SJSA1 (cell line): ENCODE measurements at places on chromosomes 3 and 15. TPM values are rescaled to one million over a fixed set of nuclear protein-coding genes. Genes with fewer than 3 reads are reported as not detected.

DNA sequence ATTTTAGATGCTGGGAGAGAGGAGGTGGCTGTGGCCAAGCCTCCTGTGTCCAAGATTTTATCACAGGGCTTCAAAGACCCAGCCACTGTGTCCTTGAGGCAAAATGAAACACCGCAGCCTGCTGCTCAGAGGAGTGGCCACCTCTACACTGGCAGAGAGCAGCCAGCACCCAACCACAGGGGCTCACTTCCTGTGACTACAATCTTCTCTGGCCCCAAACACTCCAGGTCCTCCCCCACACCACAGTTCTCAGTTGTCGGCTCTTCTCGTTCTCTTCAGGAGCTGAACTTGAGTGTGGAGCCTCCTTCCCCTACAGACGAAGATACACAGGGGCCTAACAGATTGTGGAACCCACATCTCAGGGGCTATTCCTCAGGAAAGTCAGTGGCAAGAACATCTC is 45.6 kb downstream of the CDAN1 start:
- H3K36me3 ChIP-seq, result peaks cover 54% of the 10 kb centered on the region
- H3K4me3 ChIP-seq, result no peak overlapping the region
- no peaks in the 10 kb centered on the region for H3K4me1 ChIP-seq
- no peak overlapping the region for H3K27ac ChIP-seq

GRCh38 chr3:146469150-146470017 is at the start of gene PLSCR2:
Gene PLSCR2 (minus strand): TSS chr3:146469561. CDS start chr3:146459904, 9,657 bp downstream.
- DNase-seq, result no peak
- H3K4me1 ChIP-seq, result peaks cover 55% of the 10 kb centered on the region
- no peaks in the 10 kb centered on the region for H3K27me3 ChIP-seq
- H3K27ac ChIP-seq, result peak within 1 kb of the TSS; percentile 74

KNL1 gene
- 83.2 and 88.4 TPM in 2 replicates for total RNA-seq

CHRD gene
- 0.26 TPM in 1 of 2 replicates, not detected in the other for total RNA-seq

DNA sequence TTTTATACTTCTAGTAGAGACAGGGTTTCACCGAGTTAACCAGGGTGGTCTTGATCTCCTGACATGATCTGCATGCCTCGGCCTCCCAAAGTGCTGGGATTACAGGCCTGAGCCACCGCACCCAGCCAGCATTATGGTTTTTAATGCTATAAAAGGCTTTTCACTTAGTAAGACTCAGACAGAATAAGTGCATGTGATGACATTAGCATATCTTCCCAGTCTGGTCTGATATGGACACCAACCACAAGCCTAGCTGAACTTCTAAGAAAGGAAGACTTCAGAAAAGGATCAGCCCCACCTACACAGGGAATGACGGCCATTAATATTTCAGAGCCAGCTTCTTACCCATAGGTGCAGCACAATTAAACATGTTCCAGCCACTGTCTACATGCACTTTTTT is 27.0 kb downstream of the GRK7 start:
- no peaks in the 10 kb centered on the region for H3K4me1 ChIP-seq
- no peak overlapping the region for H3K4me3 ChIP-seq
- H3K27ac ChIP-seq, result no peak overlapping the region
- DNase-seq, result no peak
- no peaks in the 10 kb centered on the region for H3K27me3 ChIP-seq
- H3K36me3 ChIP-seq, result no peaks in the 10 kb centered on the region

TMEM40 gene
- not detected in 2 replicates for total RNA-seq

SNTN gene
- not detected in 2 replicates for total RNA-seq

SCN11A gene
- total RNA-seq, result not detected in 2 replicates

DNA sequence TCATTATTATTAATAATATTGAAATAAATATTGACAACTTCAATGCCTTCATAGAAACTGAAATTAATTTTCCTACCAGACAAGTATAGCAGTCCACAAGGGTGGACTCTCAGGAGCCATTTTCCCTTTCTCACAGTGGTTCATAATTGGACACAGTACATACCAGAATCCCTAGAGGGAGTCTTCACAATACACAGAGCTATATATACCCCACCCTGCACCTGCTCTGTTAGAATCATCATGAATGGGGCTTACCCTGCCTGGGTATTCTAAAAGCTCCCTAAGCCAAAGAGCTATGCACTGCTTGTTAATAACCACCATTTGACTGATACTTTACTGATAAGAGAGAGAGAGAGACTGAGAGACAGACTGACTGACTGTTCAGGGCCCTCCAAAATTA is 134.9 kb downstream of the FEZF2 start:
- no peak overlapping the region for H3K4me3 ChIP-seq
- no peak overlapping the region for H3K27ac ChIP-seq
- no peak for DNase-seq
- H3K27me3 ChIP-seq, result no peaks in the 10 kb centered on the region
- H3K36me3 ChIP-seq, result no peaks in the 10 kb centered on the region

GPR27 gene
- not detected in 2 replicates for total RNA-seq

GRCh38 chr3:157373783-157374182 is 62.9 kb upstream of the PTX3 start:
- H3K27me3 ChIP-seq, result no peaks in the 10 kb centered on the region
- no peak for DNase-seq
- peak overlapping the region; percentile 15; the same call in 1 of the 2 replicates for H3K27ac ChIP-seq
- H3K4me1 ChIP-seq, result peaks cover 22% of the 10 kb centered on the region
- no peaks in the 10 kb centered on the region for H3K36me3 ChIP-seq

- peaks cover 29% of the 10 kb centered on the region for H3K36me3 ChIP-seq
- DNase-seq, result no peak
- no peaks in the 10 kb centered on the region for H3K4me1 ChIP-seq
- no peaks in the 10 kb centered on the region for H3K27me3 ChIP-seq
- no peak overlapping the region for H3K4me3 ChIP-seq
These were observed 88.0 kb downstream of the CRTC3 start for GRCh38 chr15:90617668-90618097.

GRCh38 chr3:52830535-52831258 is at the start of gene ITIH4:
Gene ITIH4 (minus strand): TSS chr3:52830672. CDS start chr3:52830642, 30 bp downstream.
- H3K4me1 ChIP-seq, result peaks cover 20% of the 10 kb centered on the region
- H3K36me3 ChIP-seq, result no peaks in the 10 kb centered on the region
- H3K27ac ChIP-seq, result no peak within 1 kb of the TSS
- no peaks in the 10 kb centered on the region for H3K27me3 ChIP-seq
- no peak for DNase-seq

- H3K36me3 ChIP-seq, result no peaks in the 10 kb centered on the region
- H3K27me3 ChIP-seq, result no peaks in the 10 kb centered on the region
- no peak overlapping the region for H3K4me3 ChIP-seq
- DNase-seq, result no peak
These were observed 20.5 kb downstream of the CYP8B1 start for GRCh38 chr3:42855219-42855546.

DNA sequence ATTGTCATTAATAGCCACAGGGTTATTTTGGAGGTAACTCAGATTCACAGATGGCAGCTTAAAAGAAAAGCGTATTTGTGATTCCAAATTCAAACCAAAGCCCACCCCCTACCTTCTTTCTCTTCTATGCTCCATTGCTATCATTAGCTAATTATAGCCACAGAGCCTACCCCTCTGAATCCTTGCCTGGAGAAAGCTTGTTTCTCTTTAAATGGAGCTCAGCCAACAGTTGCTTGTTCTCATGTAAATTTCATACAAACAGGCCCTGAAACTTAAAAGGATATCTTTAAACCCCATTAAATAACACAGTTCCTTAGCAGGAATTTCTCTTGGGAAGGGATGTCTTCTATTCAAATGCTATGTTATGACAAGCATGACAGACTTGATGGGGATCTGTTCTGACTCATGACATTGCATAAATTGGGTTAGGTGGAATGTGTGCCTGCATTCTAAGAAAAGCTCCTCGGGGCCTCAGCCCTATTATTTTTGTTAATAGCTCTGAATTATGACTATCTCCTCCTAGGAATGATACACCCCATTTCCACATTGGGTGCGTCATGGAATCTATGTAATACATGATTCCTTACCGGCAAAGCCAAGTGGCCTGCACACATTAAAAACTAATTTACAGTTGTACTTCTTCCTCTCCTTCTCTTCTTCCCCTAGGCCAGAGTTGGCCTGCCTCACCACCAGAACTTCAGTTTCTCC is 265.8 kb downstream of the TAFA4 start:
- DNase-seq, result no peak
- no peak overlapping the region for H3K4me3 ChIP-seq
- no peak overlapping the region for H3K27ac ChIP-seq
- H3K27me3 ChIP-seq, result no peaks in the 10 kb centered on the region

APBA2 gene
- total RNA-seq, result 51.9 and 53.3 TPM in 2 replicates

DNA sequence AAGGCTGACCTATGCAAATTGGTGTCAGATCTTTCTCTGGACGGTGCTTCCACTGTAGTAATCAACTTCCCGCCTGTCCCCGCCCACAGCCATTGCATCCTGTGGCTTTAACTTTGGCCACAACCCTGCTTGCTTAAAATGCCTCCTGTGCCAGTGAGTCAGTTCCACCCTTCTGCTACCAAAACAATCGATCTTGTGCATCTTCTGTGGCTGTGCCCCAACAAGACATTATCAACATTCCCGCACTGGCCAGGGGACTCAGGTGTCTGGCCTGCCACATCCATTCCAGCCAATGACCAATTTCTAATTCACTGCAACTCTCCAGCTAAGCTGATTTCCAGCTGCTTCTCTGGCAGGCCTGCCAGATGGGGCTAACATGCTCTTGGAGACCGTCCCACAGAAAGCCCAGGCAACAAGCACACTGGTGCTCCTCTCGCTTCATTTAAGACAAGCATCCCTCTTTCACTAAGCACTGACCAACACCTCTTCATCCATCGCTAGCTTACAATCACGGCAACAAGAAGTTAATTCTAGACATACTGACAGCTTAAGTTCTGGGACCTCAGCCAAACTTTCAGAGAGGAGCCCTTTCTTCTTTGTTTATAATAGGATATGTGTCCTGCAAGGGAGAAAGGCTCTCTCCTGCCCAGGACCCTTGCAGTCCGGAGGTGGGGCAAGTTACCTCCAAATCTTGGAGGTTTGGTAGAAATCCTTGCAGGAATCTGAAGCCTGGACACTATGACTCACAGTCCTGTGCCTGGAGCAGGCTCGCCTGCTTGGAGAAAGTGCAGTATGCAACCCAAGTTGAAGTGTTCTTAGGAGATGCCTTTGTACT is 6.7 kb downstream of the CA12 start:
- H3K4me3 ChIP-seq, result no peak overlapping the region
- peaks cover 42% of the 10 kb centered on the region for H3K4me1 ChIP-seq
- H3K36me3 ChIP-seq, result no peaks in the 10 kb centered on the region
- peak; percentile 59 for DNase-seq
- H3K27me3 ChIP-seq, result no peaks in the 10 kb centered on the region
- H3K27ac ChIP-seq, result no peak overlapping the region

PCOLCE2 gene
- total RNA-seq, result 0.26 TPM in 1 of 2 replicates, not detected in the other

GRCh38 chr3:74200952-74201351 is 413.5 kb downstream of the CNTN3 start:
- H3K27ac ChIP-seq, result no peak overlapping the region
- H3K27me3 ChIP-seq, result no peaks in the 10 kb centered on the region
- H3K4me3 ChIP-seq, result no peak overlapping the region
- H3K36me3 ChIP-seq, result no peaks in the 10 kb centered on the region
- no peak for DNase-seq
- H3K4me1 ChIP-seq, result no peaks in the 10 kb centered on the region

PRICKLE2 gene
- total RNA-seq, result 9.7 and 18.3 TPM in 2 replicates

DNA sequence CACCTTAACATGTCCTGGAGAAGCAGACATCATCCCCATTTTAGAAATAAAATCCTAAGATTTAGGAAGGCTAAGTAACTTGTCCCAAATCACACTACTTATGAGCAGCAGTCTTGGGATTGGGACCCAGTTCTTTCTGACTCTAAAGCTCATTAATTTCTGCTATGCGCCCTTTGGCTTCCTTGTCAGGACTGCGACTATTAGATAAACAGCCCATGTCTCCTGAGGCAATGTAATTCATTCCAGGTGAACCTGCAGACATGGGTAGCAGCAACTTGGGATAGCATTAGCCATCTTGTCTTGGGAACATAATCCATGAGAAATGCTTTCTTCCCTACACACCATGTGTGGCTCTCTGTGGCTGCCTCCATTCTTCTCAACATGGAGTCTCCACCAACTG is 32.3 kb upstream of the FBN1 start:
- H3K4me1 ChIP-seq, result peaks cover 46% of the 10 kb centered on the region
- DNase-seq, result no peak
- no peaks in the 10 kb centered on the region for H3K36me3 ChIP-seq

ITPKA gene
- total RNA-seq, result 4.4 and 5.7 TPM in 2 replicates
